ENCODE measurements at places on chromosomes 5 and 9.

GRCh38 chr5:169260896-169261569, 39.9 kb downstream of the SLIT3 start:
- DNase-seq = no peak

DNA sequence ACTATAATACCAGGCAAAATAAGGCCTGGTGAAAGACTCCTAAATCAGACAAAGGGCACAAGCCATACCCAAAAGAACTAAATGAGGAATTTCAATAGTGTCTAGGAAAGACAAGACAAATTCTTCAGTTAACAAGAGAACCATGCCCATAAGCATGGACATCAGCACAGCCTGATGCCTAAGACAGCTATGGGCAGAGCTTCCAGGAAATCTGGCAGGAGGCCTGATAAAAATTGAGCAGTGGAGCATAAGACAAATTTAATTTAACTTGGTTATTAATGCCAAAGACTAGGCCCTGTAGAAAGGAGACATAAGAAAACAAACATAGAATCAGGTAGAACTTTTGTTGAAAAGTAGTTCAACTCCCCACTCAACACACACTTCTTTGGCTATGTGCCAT, 17.3 kb downstream of the KLHL3 start:
- no peak for DNase-seq

- DNase-seq = no peak
These were observed 66.9 kb downstream of the TMEM252 start for GRCh38 chr9:68473790-68474189.

DNA sequence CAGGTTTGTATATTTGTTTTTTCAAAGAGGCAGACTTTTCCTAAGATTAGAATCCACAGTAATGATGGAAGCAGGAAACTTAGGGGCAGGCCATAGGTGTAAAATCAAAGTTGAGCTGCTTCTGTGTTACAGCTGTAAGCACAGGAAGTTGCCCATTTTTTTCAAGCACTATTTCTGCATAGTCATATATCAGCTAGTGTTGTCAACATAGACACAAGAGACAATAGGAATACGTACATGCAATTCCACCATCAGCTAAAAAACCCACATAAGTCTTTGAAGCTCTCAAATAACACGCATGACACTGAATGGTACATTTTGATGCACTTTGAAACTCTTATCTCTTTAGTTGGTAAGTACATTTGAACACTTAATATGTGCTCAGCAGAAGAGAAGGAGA, 20.2 kb upstream of the SMIM15 start:
- DNase-seq = no peak

- no peak for DNase-seq
These were observed 59.3 kb downstream of the ZFAND5 start for GRCh38 chr9:72305707-72306106.

Data from upper lobe of right lung (tissue), 1 donor.